Hematopoietic multipotent progenitor cell treated with erythropoietin and hydrocortisone succinate and interleukin-3 and kit ligand, for 6 days (in vitro differentiated cells): ENCODE measurements at places on chromosomes 2 and 18.

DNA sequence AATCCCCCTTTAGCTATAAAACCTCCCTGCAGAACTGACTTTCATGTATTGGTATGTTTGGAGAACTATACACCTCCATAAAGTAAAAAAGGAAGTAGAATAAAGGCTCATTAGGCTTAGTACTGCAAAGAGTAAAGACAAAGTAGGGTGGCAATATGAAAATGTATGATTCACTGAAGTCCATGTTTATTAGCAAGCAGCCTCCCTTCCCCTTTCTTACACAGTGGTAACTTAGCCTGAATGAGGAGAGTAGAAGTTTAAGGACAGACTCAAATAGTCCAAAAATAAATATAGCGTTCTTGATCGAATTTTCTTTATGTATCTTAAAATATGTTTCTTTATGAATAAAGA lies 1.5 kb downstream of the ZNF804A start:
- peak; percentile 69 for DNase-seq

DNA sequence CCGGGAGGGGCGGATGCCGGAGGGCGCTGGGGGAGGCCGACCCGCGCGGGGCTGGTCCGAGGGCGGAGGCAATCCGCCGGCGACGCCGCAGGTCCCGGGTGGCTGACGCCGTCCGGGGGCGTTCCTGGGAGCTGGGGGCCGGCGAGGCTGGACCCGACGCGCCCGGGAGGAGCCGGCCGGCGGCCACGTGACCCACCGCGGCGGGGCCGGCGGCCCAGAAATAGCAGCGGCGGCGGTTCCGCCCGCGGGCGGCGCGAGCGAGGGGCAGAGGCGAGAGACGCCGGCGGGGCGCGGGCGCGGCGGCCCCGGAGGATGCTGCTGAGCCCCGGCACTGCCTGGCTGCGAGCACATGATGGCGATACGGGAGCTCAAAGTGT lies at the start of gene RAB31:
Gene RAB31 (plus strand): TSS at position 245 of the 377 bp plus-strand sequence. CDS start 105 bp downstream, at position 350.
- DNase-seq = peak; percentile 55

DNA sequence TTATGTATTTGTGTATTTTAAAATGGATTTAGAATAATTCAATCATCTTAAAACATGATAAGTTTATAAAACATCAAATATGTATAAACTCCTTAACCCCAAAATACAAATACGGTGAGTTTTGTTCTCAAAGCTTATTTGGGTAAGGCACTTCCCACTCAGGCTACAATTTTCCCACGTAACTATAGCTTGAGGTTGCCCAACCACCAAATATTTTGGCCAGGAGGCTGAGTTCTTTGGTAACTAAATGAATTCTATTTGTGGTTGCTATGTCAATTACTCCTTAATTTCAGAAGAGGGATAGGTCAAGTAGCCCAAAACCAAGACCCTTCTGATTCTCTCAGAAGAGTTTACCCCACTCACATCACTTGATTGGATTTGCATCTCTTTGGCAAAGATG lies 70.4 kb downstream of the MYL12B start:
- no peak for DNase-seq

DNA sequence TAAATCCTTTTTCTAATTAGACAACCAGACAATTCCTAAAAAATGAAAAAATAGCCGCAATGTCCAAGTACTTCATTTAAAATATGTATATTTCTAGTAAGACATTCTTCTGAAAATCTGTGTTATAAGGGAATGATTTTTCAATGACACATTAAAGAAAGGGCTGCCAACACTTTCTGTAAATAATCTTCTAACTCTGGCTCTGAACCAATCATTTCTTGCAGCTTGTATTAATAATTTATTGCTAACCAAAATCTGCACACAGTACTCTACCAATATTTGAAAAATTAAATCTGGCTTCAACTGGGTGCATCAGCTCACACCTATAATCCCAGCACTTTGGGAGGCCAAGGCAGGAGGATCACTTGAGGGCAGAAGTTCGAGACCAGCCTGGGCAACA lies 8.3 kb downstream of the NFU1 start:
- no peak for DNase-seq

GRCh38 chr18:356778-357177 lies 88.9 kb upstream of the THOC1 start:
- no peak for DNase-seq

GRCh38 chr2:232831496-232831895 lies 38.6 kb upstream of the SNORC start:
- no peak for DNase-seq

- no peak for DNase-seq
These were observed 140.9 kb upstream of the CRIM1 start for GRCh38 chr2:36214691-36215090.

GRCh38 chr2:234716271-234716670 lies 219.4 kb upstream of the ARL4C start:
- DNase-seq = no peak

DNA sequence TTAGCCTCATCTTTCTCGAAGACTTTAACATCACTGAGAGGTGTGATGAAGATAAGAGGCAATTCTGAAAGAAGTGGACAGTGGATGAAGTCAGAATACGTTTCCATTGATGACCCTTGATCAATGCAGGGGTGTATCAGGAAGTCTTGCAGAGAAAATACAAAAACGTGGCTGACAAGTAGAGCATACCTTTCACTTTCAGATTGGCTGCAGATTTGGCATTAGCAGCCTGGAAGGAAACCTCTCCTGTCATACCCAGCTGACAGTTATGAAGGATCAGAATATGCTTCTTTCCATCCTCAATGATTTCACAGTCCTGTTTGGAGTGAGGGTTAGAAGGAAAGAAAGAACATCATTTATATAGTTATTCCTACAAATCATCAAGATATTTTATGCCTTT lies 152.5 kb downstream of the PLEKHA3 start:
- DNase-seq = no peak

- DNase-seq = peak; percentile 72
These were observed 14.7 kb downstream of the CFLAR start for GRCh38 chr2:201130524-201131186.

- no peak for DNase-seq
These were observed 83.2 kb upstream of the CYP1B1 start for GRCh38 chr2:38159191-38159590.

DNA sequence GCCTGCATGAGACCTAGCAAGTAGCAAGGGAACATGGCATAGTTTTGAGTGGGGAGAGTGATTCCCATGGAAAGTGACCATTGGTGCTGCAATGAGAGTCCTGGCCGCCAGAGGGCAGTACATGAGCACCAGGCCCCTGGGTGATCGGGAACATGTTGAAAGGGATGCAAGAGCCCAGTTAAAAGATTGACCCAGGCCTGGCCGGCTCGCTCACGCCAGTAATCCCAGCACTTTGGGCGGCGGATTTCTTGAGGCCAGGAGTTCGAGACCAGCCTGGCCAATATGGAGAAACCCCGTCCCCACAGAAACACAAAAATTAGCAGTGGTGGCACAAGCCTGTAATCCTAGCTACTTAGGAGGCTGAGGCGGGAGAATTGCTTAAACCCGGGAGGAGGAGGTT lies 22.2 kb downstream of the FAP start:
- peak; percentile 68 for DNase-seq

DNA sequence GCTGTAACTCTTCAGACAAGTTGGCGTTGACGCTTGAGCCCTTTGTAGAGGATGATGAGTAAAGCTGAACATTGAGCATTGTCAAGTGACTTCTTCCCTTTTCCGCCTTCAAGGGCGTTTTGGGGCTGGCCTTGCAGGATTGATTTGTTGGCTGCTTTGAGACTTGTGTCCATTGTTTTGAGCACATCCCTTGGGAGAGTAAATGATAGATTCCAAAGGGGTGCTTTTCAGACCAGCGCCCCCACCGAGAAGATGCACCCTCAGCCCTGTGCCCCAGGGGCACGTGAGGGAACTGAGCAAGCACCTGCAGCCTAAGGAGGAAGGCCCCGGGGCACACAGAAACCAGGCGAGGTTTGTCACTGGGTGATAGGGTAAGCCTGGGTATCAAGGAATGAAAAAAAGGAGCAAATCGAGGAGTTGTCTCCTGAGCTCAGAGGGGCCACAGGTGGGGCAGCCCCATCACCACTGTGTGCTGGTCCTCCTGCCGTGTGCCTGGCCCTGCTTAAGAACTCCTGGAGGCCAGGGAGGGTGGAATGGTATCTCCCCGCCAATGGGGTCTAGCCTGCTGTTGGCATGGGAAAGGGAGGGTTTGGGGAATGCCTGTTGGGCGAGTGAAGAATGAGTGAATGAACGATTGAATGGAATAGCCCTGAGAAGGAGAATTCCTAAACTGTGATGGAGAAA lies 64.0 kb downstream of the RAB31 start:
- DNase-seq = no peak

GRCh38 chr2:38113051-38113450 lies 37.1 kb upstream of the CYP1B1 start:
- DNase-seq = no peak

- DNase-seq = no peak
These were observed 21.7 kb downstream of the C2orf92 start for GRCh38 chr2:97691166-97691565.

GRCh38 chr18:35694808-35695207 lies 113.3 kb downstream of the GALNT1 start:
- DNase-seq = no peak

GRCh38 chr2:111108745-111109271 lies 11.9 kb upstream of the BCL2L11 start:
- DNase-seq = no peak

- no peak for DNase-seq
These were observed 42.4 kb upstream of the C1GALT1C1L start for GRCh38 chr2:43718530-43719124.

DNA sequence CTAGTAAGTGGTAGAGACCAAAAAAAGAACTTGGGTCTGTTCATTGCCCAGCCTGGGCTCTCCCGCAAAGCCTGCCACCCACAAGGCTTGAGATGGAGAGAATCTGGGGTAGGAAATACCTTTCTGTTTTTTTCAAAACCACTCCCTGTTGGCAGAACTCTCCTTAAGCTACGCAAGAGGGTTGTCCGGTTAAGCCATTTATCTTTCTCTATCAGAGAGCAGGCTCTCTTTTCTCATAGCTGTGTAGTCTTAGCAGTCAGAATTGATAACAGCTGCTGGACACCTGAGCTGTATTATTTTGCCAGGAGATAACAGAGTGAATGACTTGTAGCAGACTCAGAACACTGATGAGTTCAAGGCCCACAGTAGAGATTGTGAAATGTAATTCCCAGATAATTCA lies 1088.1 kb downstream of the TSN start:
- DNase-seq = no peak

DNA sequence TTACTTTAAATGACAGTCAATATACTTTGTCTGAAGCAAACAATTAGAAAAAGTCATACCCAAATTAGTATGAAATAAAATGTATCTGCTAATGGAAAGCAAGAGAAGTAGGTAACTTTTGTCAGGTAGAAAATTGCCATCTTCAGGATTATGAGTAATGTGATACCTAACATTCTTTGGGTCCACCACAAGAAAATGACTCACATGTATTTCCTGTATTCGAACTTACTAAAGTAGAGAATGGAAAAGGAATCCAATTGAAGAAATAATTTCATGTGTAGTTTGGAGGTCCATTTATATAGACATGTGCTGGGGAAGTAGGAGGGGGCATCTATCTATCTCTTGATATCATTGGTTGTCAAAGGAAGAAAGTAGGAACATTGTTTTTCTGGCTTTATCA lies 636.2 kb upstream of the CHAC2 start:
- no peak for DNase-seq

- peak; percentile 45 for DNase-seq
These were observed 150.7 kb downstream of the THADA start for GRCh38 chr2:43444989-43445645.

DNA sequence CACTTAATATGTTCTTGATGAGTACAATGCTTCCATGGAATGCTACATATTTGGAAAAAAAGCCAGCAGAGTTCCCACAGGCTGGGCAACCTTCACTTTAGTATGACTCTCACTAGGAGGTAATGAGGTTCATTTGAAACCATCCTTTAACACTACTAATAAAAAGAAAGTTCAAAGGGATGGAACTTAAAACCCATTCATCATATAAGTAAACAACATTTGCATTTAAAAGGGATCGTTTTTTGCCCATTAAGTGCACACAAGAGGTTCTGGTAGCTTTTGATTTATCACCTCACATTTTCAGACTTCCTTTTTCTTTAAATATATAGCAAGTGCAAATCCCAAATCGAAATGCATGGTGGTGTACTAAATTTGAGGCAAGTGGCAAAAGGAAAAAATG lies 270.8 kb upstream of the DCC start:
- DNase-seq = no peak

DNA sequence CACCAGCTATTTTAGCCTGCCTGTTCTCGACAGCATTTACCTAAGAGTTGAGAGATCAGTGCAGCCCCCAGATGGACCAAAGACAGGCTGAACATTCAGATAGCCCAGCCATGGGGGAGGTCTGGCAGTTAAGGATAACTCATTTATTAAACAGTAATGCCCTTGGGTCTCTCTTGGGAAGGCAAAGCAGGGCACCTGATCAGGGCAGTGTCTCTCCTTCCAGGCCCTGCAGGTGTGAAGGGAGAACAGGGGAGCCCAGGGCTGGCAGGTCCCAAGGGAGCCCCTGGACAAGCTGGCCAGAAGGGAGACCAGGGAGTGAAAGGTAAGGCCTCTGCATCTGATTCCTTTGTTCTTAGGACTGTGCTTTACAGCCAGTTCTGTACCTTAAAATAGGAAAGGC lies 49.6 kb downstream of the MARCO start:
- DNase-seq = no peak

GRCh38 chr2:97742381-97742847 lies 29.0 kb downstream of the ZAP70 start:
- no peak for DNase-seq

DNA sequence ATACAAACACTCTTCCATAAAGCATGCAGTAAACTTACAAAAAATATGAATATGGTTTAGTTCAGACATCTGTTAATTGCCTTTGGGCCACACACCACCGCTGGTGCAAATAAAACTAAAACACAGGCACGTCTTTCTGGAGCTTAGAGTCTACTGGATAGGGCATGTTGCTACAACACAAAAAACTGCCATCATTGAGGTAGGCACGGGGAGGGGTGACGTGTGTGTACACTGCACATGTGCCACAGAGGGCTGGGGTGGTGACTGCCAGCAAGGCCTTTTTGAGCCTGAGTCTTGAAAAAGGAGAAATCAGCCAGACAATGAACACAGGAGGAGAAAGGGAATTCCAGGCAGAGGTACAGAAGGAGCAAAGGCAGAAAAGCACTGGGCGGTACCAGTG lies 5.1 kb downstream of the SERPINE2 start:
- DNase-seq = peak; percentile 48
